ENCODE measurements at places on chromosomes 4 and X. TPM values are rescaled to one million over a fixed set of nuclear protein-coding genes. Genes with fewer than 3 reads are reported as not detected.

GRCh38 chrX:37846558-37846933 lies 825 bp downstream of the DYNLT3 start:
- no peak for DNase-seq

The AKAP4 gene
- not detected for total RNA-seq

GRCh38 chr4:68283714-68284113 lies 38.2 kb upstream of the TMPRSS11B start:
- DNase-seq: no peak

DNA sequence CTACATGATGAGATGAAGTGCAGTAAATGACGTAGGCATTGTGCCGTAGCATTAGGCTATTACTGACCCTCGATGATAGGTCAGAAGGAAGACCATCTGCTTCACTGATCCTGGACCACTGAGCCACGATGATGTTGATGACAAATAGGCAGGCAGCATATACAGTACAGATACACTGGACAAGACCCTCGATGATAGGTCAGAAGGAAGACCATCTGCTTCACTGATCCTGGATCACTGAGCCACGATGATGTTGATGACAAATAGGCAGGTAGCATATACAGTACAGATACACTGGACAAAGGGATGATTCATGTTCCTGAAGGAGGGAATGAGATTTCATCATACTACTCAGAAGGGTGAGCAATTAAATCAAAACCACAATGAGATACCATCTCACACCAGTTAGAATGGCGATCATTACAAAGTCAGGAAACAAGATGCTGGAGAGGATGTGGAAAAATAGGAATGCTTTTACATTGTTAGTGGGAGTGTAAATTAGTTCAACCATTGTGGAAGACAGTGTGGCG lies 50.9 kb downstream of the BEND4 start:
- DNase-seq: no peak

GRCh38 chrX:12315526-12315925 lies 177.3 kb downstream of the FRMPD4 start:
- no peak for DNase-seq

DNA sequence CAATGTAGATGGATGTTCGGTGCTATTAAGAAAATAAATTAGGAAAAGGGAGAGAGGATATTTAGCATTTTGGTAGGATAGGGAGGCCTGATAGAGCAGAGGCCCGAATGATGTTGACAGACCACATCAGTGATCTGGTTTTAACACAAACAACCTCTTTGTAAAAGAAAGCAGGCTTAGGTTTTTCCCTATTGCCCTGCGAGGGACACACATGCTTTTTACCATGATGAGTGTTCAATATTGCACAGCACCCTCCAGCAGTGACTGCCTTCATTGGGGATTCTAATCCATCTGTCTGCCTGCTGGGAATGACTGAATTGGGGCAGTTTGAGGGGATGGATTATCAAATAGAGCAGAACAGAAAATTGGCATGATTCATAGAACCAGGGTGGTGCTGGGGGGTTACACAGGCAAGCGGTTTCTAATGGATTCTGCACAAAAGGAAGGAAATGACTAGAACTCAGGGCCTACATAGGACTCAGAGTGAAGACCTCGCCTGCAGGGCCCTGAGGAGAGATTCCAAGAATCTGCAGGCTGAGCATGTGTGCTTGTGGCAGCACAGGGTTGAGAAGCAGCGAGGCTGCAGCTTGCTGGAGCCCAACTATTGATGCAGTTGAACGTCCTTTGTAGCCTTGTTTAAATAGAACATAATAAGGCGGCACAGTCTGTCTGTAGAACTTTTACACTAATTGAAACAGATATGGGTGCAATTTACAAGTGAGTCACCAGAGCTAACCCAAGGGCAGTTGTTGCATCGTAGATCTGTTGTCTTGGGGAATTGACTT lies 58.0 kb downstream of the RHOH start:
- no peak for DNase-seq

- DNase-seq: no peak
Measured at GRCh38 chrX:39679497-39680157, 418.1 kb downstream of the BCOR start.

GRCh38 chrX:153602601-153603000 lies 3.7 kb upstream of the CCNQ start:
- no peak for DNase-seq

The HTT gene
- 30.7 TPM for total RNA-seq

GRCh38 chr4:143921181-143921580 lies 15.8 kb upstream of the GYPE start:
- no peak for DNase-seq

- no peak for DNase-seq
Measured at GRCh38 chr4:188778905-188779304, 639.7 kb downstream of the TRIML1 start.

The CLDN2 gene
- total RNA-seq: 48.4 TPM

The UGT8 gene
- total RNA-seq: 1.0 TPM

The CITED1 gene
- total RNA-seq: not detected

The FGF13 gene
- total RNA-seq: 0.55 TPM

GRCh38 chr4:10872833-10873517 lies 188.4 kb upstream of the CLNK start:
- DNase-seq: no peak

DNA sequence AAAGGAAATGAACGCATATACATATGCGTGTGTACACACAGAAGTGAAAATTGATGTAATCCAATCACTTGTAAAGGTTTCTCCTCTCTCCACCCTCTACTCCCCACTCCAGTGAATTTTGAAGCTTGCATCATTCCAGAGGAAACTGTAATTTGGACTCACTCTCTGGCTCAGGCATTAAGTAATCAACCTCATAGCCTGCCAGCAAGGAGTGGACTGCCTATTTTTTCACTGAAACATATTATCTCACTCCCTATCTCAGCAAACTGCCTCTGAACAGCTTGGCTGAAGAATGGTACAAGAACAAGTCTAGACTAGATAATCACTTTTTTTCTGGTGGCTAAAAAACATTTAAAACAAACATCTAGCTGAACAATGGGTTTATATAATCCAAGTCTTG lies 124.2 kb downstream of the C4orf51 start:
- no peak for DNase-seq

DNA sequence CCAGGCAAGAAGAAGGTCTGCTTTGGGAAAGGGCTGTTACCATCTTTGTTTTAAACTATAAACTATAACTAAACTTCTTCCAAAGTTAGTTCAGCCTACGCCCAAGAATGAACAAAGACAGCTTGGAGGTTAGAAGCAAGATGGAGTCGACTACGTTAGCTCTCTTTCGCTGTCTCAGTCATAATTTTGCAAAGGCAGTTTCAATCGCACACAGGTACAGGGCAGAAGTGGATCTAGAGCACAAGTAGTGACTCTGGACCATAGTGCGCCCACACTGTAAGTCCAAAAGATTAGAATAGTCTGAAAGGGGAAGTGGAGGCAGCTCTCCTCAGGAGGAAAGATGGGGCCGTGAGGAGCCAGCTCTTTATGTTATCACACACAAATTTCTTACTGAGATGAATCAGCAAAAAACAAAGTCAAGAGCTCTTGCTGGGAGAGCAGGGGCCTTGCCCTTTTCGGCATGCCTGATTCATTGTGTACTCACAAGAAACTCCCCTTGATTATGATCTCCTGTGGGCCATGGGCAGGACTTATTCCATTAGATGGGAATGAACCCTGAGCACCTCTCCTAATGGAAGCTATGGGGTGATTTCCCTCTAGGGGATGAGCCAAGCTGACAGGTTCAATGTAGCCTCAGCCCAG lies 58.6 kb downstream of the FUNDC1 start:
- DNase-seq: no peak

DNA sequence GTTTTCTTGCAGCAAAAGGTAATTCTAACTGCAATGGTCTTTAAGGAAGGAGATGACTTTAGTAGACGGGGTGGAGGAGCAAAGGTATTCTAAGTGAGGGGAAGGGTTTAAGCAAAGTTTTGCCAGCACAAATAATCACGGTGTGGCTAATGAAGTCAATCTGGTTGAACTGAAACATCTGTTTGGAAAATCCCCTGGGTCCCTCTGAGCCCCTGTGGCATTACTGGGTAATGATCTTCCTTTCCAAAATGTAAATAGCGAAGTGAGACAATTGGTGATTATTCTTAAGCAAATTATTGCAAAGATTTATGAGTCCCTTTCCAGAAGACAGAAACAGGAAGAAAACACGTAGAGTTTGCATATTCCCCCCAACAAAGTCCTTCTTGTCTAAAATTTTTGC lies 47.2 kb downstream of the FGFBP1 start:
- DNase-seq: no peak

- DNase-seq: no peak
Measured at GRCh38 chrX:140141444-140142029, 176.2 kb upstream of the CXorf66 start.

GRCh38 chr4:81227968-81228367 lies 12.9 kb upstream of the PRKG2 start:
- no peak for DNase-seq

- DNase-seq: no peak
Measured at GRCh38 chrX:7233580-7234406, 85.8 kb upstream of the PUDP start.

GRCh38 chrX:42771506-42772335 lies 6.2 kb downstream of the PPP1R2C start:
- DNase-seq: no peak

GRCh38 chr4:42817913-42818312 lies 74.6 kb upstream of the GRXCR1 start:
- DNase-seq: no peak

The RASL11B gene
- total RNA-seq: 0.42 TPM

- no peak for DNase-seq
Measured at GRCh38 chr4:66565801-66566200, 895.5 kb upstream of the EPHA5 start.

- DNase-seq: no peak
Measured at GRCh38 chr4:55080174-55080865, 45.1 kb downstream of the KDR start.

- DNase-seq: no peak
Measured at GRCh38 chr4:114116861-114117260, 137.4 kb upstream of the ARSJ start.

The PDZD4 gene
- 1.8 TPM for total RNA-seq

- no peak for DNase-seq
Measured at GRCh38 chrX:50721764-50722521, 92.1 kb downstream of the SHROOM4 start.

The ACSL1 gene
- total RNA-seq: 544 TPM

- DNase-seq: no peak
Measured at GRCh38 chr4:75985116-75985515, 5.6 kb downstream of the SDAD1 start.

GRCh38 chrX:103629318-103630170 lies 769 bp downstream of the TCEAL1 start:
- DNase-seq: peak; percentile 62

- DNase-seq: no peak
Measured at GRCh38 chrX:107484002-107484726, 34.7 kb downstream of the FRMPD3 start.

DNA sequence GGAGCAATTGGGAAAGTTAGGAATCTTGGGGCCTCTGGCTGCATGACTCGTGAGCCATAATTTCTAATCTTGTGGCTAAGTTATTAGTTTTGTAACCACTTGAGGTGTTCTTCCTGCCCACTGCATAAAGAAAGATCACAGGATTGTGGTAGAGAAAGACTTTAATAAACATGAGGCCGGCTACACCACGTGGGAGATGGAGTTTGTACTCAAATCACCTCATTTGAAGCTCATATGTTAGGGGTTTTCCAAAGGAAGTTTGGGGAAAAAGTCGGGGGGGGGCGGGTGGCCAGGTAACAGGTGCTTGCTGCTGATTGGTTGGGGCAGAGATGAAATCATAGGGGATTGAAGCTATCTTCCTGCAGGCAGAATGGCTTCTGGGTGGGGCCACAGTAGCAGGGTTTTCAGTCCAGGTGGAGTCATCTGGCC lies 287.8 kb downstream of the ZNF674 start:
- DNase-seq: no peak

GRCh38 chrX:154019061-154019621 lies 561 bp downstream of the IRAK1 start:
- DNase-seq: no peak

The CENPE gene
- total RNA-seq: 0.68 TPM

GRCh38 chrX:125940985-125941384 lies 225.1 kb downstream of the DCAF12L2 start:
- no peak for DNase-seq

GRCh38 chr4:145734576-145735346 lies 54.8 kb downstream of the C4orf51 start:
- no peak for DNase-seq

DNA sequence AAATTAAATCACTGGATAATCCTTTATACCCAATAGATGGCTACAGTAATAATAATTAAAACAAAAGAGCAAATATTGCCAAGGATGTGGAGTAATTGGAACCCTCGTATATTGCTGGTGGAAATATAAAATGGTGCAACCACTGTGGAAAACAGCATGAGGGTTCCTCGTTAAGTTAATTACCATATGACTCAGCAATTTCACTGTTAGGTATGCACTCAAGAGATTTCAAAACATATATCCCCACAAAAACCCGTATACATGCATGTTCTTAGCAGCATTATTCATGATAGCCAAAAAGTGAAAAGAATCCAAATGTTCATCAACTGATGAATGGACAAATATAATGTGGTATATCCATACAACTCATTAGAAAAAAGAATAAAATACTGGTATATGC lies 103.3 kb downstream of the TEX13C start:
- no peak for DNase-seq

The PAGE1 gene
- not detected for total RNA-seq

DNA sequence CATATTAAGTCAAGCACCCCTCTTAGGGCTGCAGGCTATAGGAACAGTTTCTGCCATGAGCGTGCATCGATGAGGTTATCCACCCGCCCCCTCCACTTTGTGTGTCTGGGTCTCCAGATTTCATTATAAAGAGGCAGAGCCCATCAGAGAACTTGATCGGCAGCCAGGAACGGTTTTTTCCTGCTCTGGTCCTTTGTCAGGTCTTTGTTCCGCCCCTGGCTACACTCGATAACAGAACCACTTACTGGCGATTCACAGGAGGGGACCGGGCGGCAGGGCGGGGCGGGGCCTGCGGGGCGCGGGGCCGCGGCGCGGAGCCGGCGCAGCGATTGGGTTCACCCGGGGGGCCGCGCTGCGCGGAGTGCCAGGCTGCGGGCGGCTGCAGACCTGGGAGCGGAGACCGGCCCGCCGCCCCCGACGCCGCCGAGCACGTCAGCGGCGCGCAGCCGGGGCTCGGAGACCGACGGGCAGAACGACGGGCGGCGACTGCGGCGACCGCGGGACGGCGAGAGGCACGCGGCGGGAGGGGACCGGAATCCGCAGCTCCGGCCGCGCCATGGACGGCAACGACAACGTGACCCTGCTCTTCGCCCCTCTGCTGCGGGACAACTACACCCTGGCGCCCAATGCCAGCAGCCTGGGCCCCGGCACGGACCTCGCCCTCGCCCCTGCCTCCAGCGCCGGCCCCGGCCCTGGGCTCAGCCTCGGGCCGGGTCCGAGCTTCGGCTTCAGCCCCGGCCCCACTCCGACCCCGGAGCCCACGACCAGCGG lies at the start of gene SLC10A4:
Gene SLC10A4, plus strand, starts transcription at position 338 of the 771 bp plus-strand sequence. Its CDS starts 219 bp downstream, at position 557.
- no peak for DNase-seq

- DNase-seq: no peak
Measured at GRCh38 chr4:140156529-140157171, 2.7 kb upstream of the MAML3 start.
